ENCODE measurements at places on chromosomes 1 and 21. TPM values are rescaled to one million over a fixed set of nuclear protein-coding genes. Genes with fewer than 3 reads are reported as not detected.

UBE2U gene
- polyA plus RNA-seq, result not detected

MARK1 gene
- not detected for polyA plus RNA-seq

PPT1 gene
- 237 TPM for polyA plus RNA-seq

SEMA6C gene
- polyA plus RNA-seq, result 1.1 TPM

LCE6A gene
- polyA plus RNA-seq, result not detected

KPRP gene
- polyA plus RNA-seq, result not detected

FCRL5 gene
- polyA plus RNA-seq, result not detected

LINGO4 gene
- not detected for polyA plus RNA-seq

CHODL gene
- polyA plus RNA-seq, result 0.51 TPM

PRR9 gene
- polyA plus RNA-seq, result not detected

SPRR2E gene
- not detected for polyA plus RNA-seq

S100A6 gene
- 568 TPM for polyA plus RNA-seq

CELA2B gene
- not detected for polyA plus RNA-seq

TDRD5 gene
- not detected for polyA plus RNA-seq

OLIG2 gene
- not detected for polyA plus RNA-seq

ITSN1 gene
- 0.15 TPM for polyA plus RNA-seq

MUTYH gene
- polyA plus RNA-seq, result 21.8 TPM

LAX1 gene
- polyA plus RNA-seq, result 18.4 TPM

MMEL1 gene
- polyA plus RNA-seq, result 6.0 TPM

KRTAP12-2 gene
- polyA plus RNA-seq, result not detected

DISP3 gene
- polyA plus RNA-seq, result 0.09 TPM

SMPDL3B gene
- 0.16 TPM for polyA plus RNA-seq

HSD3B2 gene
- not detected for polyA plus RNA-seq

PCBP3 gene
- 1.1 TPM for polyA plus RNA-seq

JAM2 gene
- not detected for polyA plus RNA-seq

SYT6 gene
- not detected for polyA plus RNA-seq

PCAT6 gene
- polyA plus RNA-seq, result not detected

OR2T10 gene
- not detected for polyA plus RNA-seq

AUNIP gene
- not detected for polyA plus RNA-seq

CRABP2 gene
- polyA plus RNA-seq, result not detected

PCSK9 gene
- not detected for polyA plus RNA-seq

NTPCR gene
- polyA plus RNA-seq, result 29.5 TPM

ST6GALNAC3 gene
- 0.38 TPM for polyA plus RNA-seq

AMY2A gene
- not detected for polyA plus RNA-seq

C1orf94 gene
- polyA plus RNA-seq, result not detected

OR2AK2 gene
- polyA plus RNA-seq, result not detected

KLHL17 gene
- 1.1 TPM for polyA plus RNA-seq

TEKT2 gene
- polyA plus RNA-seq, result not detected

TRIM63 gene
- not detected for polyA plus RNA-seq

Data from naive thymus-derived CD8-positive, alpha-beta T cell (primary cell).